NCI-H2107 (cell line): ENCODE measurements at places on chromosomes 7 and 10.

GRCh38 chr10:110966146-110966545, 46.7 kb downstream of the SHOC2 start:
- no peak for DNase-seq

DNA sequence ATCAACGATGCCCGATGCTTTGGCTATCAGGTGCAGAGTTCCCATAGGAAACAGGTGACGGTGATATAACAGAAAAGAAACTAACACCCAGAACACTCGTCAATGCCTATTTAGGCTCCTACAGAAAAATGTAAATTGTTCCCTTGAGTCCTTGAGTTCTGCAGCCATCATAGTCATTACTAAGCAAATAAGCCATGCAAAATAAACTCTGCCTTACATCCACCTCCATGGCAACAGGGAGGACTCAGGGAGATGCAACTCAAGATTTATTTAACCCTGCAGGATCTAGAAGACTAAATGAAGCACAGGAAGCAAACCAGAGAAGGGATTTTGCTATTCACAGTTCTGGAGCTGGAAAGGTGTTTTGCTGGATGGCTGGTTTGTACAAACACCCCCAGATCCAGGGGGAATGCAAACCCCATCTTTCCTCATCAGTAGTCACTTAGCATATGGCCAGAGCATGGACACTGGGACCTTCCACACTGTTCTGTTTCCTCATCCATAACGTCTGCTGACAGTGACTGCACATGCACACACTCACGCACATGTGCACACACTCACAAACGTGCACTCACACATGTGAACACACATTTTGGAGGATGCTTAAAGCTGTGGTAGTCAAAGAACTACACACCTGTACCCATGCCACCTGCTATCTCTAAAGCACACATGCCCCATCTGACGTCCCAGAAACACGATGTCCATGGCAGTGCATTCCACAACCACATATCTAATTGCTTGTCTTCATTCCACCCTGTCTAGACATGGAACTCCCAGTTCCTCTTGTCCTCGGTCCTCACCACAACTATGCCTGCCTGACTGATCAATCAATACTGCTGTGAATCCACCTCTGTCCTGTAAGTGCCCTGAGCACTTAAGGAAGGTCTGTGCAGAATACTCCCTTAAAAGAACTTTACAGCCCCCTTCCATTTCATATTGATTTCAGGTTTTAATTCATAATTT, 178.2 kb downstream of the COBL start:
- DNase-seq, result peak; percentile 88

DNA sequence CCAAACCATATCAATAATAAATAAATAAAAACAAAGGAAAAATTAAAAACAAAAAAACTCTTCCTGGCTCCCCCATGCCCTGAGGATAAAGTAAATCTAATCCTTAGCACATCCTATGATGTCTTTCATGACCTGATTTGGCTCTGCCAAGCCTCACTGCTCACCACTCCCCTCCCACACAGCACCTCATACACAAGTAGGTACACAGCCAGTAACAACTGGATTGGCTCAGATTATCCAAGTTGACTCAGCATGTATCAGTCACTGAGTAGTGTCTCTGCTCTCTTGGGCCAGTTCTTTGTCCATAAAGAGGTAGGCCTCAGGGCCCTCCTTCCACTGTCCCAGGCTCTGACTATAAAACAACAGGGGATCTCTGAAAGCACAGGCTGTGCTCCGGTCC, 99.6 kb downstream of the STRA8 start:
- no peak for DNase-seq

DNA sequence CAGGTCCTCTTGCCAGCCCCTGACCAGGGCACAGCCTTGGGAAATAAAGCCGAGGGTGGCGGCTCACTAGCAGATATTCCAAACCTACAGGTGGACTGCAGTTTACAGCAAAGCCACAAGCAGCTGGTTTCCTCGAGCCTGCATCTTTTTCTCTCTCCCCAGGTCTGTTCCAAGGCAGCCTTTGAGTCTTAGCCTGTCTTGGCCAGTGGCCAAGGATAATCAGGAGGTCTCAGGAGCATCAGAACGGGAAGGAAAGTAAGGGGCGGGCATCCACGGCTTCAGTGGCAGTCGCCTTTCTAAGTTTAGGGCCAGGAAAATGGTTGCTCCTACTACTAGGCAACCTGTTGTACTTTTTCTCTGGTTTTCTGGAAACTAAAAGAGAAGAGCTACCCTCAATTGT, 219.7 kb upstream of the ZMIZ1 start:
- no peak for DNase-seq
